ENCODE measurements at places on chromosomes 2 and 18.

DNA sequence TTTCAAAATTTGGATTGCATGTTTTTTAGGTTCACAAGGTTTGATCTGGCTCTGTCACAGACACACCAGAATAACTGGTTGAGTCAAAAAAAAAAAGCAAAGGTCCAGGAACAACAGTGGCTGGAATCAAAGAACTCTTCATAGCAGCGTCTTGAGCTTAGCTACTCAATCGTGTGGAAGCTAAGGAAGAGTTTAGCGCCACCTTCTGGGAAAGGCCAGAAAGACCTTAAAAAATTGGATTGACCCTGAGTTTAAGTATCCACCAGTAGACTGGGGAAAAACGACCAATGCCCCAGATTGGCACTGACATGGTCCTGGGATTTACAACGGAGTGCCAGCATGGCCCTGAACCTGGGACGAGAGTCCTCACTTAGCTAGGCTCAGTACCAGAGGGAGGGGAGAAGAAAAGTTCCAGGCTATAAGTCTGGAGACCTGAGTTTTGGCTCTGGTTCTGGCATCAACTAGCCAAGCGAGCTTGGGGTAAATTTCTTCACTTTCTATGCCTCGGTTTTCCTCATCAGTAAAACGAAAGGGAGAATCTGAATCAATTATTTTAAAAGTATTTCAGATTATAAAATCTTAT lies 71.1 kb upstream of the TFCP2L1 start:
- peak; percentile 72 for DNase-seq

DNA sequence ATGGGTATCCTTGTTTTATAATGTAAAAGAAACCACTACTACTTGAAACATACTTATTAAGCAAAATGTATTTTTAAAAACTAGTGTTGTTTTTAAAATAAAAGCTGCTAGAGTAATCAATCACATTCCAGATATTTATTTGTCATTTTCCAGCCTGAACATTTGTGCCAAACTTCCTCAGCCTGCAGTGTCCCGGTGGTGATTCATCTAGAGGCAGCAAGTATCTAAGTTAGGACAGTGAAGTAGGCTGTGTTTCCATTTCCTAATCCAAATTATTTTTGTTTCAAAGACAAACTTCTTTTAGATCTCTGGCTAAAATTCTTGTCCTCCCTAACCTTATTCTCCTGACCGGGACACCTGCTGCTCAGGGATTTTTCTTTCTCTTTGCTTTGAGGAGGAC lies 12.8 kb upstream of the GCG start:
- DNase-seq: no peak

GRCh38 chr18:46772357-46772756 lies 15.5 kb upstream of the ST8SIA5 start:
- DNase-seq: peak; percentile 13

GRCh38 chr2:129462967-129463366 lies 516.5 kb upstream of the RAB6C start:
- no peak for DNase-seq

GRCh38 chr18:26233208-26233607 lies 7.0 kb downstream of the TAF4B start:
- no peak for DNase-seq

DNA sequence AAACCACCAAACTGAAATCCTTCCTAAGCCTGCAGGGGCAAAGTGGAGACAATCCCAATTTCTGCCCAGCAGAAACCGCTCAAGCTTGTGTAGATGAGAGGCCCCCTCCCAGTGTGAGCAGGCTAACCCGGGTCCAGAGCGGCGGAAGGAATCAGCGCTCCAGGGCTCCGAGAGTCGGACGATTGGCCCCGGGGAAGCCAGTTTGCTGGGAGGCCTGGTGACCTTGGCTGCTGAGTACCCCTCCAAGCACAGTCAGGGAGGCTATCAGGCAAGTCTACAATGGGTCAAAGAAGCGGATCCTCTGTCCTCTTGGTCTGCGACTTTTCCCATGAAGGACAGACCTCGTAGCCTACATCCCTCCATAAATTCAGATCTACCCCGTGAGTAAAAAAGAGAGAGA lies 16.8 kb upstream of the EN1 start:
- no peak for DNase-seq

DNA sequence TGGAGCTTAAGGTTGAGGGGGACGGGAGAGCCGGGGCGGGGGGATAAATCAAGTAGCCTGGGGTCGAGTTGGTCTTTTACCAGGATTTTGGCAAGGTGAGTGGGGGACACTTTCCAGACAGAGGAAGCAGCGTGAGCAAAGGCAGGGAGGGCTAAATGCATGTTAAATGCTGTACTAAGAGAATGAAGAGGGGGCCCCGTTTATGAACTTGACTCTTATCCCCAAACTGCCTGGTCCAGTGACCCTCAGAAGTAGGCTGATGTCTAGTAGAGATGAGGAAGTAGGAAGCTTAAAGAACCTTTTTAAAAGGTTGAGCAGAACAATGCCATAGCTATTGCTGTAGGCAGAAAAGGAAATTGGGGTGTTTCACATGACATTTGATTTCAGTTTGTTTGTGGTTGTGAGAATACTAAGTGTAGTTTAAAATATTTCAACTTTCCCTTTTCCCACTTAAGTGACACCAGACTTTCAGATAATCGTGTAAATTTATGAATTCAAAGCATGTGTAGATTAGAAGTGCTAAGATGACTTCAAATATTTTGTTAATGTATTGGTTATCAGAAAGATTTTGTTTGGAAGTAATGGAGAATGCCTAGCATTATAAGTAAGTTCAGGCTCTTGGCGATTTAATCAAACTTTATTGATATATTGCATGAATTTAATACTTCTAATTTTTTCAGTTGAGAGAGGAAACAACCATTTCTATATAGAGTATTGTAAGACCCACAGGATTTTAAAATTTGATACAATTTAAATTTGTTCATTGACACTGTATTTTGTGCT lies 1.8 kb downstream of the REL start:
- DNase-seq: no peak

- DNase-seq: no peak
These were observed 248.7 kb downstream of the RNF152 start for GRCh38 chr18:61643884-61644647.

- no peak for DNase-seq
These were observed 40.6 kb downstream of the BOLA3 start for GRCh38 chr2:74107071-74107470.

GRCh38 chr2:138501425-138502254 lies at the start of gene SPOPL:
TSS of gene SPOPL (plus strand) at chr2:138501770. CDS start at chr2:138550217, 48,447 bp downstream.
- DNase-seq: peak; percentile 88

GRCh38 chr2:7891312-7891711 lies 790.5 kb upstream of the ID2 start:
- no peak for DNase-seq

- DNase-seq: no peak
These were observed 18.4 kb upstream of the RPL37A start for GRCh38 chr2:216480221-216480620.

DNA sequence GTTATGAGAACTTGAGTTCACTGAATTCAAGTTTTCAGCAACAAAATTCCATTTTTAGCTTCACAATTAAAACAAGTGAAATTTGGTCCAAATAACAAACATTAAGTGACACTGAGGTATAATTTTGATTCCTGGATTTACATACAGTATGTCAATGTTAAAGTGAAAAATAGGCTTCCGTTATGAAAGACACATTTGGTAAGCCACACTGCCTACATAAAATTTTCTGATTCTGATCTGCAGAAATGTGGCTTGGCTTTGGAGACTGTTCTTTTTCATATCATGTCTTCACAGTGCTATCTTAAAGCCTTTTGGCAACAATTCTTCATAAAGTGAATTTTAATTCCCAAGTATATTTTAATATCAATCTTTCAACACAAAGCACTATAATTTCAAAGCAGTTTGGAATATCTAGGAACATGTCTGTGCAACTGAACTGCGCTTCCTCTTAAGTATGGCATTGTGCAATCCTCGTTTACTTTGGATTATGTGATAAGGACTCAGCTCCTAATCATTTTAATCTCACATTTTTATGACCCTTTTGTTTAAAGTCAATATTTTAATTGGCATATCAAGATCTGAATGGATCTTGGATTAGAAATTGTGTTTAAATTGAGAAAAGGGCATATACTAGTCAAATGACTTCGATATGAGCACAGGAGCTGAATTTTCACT lies 60.0 kb downstream of the RBMS1 start:
- DNase-seq: no peak

DNA sequence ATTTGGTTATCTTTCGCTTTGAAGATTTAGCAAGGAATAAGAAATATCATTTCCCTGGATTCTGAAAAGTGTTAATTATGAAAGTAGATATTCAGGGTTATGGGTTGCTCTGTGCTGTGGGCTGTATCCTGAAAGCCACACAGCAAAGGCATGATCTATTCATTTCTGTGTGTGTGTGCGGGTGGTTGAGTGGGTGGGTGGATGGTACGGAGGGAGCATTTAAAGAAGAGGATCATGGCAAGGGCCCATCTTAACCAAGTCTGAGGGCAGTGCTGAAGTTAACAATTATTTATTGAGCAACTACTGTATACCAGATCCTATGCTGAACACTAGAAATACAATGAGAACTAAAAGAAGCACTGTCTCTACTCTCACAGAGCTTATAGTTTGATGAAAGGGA lies 178.2 kb upstream of the ZEB2 start:
- DNase-seq: no peak

DNA sequence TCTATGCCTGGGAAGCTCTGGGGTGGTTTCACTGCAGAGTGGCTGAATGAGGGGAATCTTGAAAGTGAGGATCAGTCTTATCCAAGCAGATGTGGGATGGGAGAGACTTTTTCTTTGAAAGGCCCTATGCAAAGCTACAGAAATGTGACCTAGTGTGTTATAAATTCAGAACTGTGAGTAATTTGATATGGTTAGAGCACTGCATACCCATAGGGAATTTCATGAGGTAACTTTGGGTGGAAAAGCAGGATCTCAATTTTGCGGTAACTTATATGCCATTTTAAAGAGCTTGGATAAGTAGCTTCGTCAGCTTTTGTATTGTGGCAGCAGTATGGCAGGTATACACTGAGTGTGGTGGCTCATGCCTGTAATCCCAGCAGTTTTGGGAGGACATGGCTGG lies 40.9 kb downstream of the GULP1 start:
- DNase-seq: no peak

DNA sequence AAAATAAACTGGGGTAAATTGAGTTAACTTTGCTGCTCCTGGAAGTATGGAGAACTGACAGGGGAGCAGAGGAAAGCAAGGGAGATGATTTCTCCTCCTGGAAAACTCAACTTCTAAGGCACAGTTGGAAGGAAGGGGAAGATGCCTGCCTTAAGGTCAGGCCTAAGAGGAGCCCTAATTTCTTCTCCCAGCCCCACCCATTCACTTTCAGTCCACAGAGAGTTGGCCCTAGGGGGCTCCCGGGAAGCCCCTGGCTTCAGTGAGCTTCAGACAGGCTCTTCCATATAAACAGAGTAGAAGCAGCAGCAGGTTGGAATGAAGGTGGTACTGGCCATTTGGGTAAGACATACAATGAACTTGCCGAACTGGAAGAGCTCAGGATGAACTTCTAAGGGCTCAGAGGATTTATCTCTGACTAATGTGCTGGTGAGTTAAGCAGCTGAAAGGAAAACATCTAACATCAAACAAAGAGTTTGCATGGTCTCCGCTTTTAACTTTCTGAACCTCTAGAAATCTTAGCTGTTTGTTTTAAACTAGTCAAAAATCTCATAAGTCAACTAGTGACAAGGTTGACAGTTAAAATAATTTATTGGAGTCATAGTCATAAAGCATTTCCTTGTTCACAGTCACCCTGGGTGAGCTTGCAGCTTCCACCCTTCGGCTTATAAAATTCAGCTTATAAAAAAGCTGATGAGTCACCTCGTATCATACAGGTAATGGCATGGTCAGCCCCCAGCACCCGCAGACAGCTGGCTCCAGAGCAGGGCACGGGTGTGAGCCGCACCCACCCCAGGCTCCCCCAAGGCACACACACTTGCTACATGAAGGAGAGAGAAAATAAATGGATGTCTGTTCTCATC lies 9.8 kb downstream of the MALL start:
- DNase-seq: no peak

GRCh38 chr2:238203094-238203972 lies at the start of gene ILKAP:
TSS of gene ILKAP (minus strand) at chr2:238203695. CDS start at chr2:238203553, 142 bp downstream.
- peak; percentile 40 for DNase-seq

DNA sequence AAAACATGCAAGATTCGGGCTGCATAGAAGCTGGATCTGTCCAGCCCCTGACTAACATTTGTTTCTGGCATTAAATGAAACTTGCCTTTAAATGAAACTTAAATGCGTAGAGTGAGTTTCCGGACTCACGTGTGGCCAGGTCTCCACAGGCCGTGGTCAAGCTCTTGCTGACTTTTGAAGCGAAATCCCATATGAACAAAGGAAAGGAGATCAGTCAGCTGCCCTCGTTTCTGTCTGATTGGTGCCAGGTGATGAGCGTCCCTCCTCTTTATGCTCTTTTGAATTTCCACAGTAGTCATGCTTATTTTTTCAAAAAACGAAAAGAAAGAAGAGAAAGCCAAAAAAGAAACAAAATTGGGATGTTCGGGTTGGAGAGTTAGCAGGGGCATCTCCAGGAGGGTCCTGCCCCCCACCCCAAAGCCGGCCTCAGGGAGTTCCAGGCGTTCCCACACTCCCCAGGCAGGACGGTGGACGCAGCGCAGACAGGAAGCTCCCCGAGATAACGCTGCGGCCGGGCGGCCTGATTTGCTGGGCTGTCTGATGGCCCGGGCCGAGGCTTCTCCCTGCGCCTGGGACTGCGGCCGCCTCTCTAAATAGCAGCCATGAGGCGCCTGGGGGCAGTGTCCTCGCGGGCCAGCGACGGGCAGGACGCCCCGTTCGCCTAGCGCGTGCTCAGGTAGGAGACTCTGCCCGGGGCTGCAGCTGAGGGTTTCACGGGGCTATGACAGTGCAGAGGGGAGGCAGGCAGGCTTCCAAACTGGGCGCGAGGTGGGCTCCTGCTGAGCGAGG lies at the start of gene COLEC11:
TSS of gene COLEC11 (plus strand) at position 620 of the 789 bp plus-strand sequence. CDS start 9,229 bp downstream, outside the sequence.
- no peak for DNase-seq

All from COR-L47 (cell line).